ENCODE measurements at places on chromosomes 1 and 21.

DNA sequence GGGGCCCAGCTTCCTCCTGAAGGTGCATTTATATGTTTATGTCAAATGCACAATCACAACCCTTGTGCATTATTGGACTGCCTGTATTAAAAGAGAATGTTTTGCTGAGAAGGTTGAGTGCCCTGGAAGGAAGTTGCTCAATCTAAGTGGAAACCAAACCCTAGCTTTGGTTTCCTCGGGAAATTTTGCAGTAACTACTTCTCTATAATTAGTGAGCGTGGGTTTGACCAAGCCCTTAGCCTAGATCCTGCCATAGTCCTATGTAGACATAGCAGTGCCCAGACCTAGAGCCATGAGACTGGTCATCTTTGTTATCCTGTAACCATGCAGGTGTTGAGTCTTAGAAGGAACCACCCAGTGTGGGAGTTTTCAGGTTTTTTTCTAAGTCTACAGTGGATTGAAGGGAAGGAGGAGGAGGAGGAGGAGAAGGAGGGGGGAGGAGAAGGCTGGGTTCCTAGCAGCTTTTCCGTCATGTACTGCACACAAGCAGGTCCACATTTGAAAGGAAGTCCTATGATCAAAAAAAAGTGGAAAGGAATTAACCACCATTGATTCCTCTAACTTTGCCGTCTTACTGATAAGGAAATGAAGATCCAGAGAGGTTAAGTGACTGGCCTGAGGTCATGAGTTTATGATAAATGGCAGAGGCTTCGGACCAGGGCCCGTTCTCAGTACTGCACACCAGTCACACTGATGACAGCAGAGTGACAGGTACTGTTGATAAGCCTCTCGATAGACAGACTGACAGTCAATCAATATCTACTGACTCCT is 72.2 kb upstream of the LYST start:
- no peak for DNase-seq

GRCh38 chr1:177973585-177973984 is 3.7 kb upstream of the SEC16B start:
- no peak for DNase-seq

DNA sequence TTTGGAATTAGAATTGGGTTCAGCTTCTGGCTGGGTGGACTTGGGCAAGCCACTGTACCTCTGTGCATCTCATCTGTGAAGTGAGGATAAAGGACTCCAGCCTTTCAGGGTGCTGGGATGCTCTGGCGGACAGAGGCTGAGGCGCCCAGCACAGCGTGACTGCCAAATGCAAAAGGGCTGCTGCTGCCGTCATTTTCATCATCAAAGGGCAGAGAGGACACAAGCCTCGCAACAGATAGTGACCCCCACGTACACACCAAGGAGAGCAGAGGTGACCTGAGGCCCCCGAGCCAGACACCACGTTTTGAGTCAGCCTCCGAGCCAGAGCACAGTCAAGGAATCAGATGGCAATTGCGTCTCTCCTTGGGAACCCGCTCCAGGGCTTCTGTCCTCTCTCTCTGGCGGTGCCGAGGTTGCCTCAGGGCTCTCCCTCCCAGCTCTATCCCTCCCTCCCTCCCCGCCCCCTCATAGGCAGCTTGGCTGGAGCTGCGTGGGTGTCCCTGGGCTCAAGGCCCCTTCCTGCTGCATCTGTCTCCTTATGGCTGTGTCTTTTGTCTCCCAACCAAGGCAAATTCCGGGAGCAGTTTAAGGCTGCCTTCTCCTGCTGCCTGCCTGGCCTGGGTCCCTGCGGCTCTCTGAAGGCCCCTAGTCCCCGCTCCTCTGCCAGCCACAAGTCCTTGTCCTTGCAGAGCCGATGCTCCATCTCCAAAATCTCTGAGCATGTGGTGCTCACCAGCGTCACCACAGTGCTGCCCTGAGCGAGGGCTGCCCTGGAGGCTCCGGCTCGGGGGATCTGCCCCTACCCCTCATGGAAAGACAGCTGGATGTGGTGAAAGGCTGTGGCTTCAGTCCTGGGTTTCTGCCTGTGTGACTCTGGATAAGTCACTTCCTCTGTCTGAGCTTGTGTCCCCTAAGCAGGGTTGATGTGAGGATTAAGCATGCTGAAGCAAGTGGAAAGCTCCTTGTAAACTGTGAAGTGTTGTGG is 9.0 kb downstream of the HCRTR1 start:
- no peak for DNase-seq

DNA sequence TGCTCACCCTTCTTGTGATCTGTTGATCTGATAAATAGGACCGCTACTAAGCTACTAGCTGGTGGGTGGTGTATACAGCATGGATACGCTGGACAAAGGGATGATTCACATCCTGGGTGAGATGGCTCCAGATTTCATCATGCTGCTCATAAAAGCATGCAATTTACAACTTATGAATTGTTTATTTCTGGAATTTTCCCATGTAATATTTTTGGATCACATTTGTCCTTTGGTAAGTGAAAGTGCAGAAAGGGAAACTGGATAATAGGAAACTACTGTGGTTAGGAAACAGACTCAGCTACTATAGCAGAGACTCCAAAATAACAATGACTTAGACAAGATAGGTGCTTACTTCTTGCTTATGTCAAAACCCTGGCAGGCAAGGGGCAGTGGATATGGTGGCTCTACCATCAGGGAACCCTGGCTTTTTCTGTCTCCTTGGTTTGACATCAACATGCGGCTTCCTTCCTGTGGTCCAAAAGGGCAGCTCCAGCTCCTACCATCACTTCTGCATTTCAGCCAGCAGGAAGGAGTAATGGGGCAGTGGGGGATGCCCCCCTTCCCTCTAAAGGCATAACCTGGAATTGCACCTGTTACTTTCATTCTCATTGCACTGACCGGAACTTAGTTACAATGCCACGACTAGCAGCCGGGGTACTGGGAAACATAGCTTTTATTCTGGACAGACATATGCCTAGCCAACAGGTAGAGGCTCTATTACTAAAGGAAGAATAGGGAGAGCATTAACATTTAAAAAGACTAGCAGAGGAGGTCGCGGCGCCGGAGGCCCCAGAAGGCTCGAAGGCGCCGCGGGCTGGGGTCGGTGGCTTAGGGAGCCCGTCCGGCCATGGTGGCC is 13.8 kb upstream of the AK2 start:
- no peak for DNase-seq

DNA sequence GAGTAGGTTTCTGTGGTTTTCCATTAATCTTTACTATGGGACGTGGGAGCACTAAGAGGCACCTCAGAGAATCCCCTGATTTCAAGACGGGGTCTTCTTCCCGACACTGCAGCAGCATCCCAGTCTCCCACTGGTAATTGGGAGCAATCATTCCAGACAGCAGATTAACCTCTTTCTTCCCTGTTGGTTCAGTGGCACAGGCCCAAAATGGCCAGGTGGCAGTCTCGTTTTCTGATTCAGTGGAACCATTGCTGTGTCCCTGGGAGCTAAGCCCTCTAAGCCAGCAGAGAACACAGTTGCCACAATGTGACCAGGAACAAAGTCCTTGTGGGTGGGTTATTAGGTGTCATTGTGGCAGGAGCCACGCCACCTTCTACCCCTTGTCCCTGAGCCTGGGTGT is 342.1 kb downstream of the MATN1 start:
- no peak for DNase-seq

- DNase-seq: no peak
Observed at GRCh38 chr1:226293553-226293920, 15.4 kb downstream of the LIN9 start.

DNA sequence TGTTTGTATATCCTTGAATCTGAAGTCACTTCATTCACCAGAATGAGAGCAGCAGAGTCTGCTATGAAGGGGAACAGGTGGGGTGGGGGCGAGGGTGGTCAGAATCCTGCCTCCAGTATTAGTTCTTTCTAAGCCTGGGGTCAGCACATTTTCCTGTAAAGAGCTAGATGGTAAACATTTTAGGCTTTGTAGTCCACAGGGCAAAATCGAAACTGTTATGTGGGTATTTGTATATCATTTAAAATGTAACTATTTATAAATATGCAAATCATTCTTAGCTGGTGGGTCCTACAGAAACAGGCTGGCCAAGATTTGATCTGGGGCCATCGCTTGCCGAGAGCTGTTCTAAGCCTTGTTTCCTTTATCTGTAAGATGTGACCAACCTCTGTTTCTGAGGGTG is 96.0 kb downstream of the IGSF21 start:
- DNase-seq: no peak

DNA sequence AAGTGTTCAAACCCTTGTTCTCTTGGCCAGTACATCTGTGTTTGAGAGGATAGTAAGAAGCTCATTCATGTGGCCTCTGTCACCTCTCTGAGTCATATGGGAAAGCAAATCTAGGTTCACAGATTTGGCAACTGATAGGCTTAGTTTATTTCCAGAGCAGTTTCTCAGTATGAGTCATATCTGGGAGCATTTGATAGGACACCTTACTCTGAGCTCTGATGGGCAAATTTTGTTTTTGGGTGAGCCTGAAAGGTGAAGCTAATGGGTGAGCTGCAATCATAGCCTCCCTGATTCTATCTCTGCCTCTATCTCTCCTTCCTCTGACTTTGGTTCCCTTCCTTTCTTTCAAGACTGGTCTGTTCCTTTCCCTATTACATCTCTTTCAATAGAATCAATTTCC is 134.4 kb downstream of the S1PR1 start:
- no peak for DNase-seq

DNA sequence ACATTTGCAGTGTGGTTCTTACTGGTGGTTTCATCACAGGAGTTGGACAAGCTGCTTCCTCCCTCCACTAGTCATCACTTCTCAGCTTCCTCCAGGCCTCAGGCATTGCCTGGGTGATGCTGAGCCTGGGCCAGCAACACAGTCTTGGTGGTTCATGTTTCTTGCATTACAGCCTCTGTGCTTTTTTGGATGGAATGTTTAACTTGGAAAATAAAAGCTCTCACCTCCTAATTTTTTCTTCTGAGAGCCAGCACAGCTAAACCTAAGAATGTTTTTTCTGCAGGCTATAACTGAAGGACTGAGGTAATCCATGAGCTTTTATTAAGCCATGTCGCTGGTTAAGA is 66.1 kb upstream of the RHOU start:
- no peak for DNase-seq

DNA sequence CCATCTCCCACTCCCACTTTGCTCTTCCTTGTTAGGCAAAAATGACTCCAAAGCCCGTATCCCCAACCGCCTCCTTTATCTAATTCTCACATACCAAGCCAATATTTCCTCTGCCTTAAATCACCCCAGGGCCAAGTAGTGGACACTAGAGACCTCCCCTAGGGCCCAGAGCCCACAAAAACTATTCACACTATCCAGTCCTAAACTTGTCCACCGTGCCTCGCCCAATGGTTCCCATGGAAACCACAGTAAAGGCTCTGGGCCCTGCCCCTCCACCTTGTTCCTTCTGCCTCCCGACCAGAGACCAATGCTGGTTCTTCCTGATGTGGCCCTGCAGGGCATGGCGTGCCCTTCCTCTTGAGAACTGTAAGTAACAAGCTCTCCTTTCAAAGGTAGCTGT is 11.8 kb downstream of the CFAP107 start:
- DNase-seq: no peak

- DNase-seq: no peak
Observed at GRCh38 chr1:223771814-223772770, 59.8 kb downstream of the CAPN2 start.

- DNase-seq: peak; percentile 22
Observed at GRCh38 chr21:41895643-41896493, 16.7 kb upstream of the PRDM15 start.

GRCh38 chr1:225655509-225656258 is 2.8 kb upstream of the ENAH start:
- no peak for DNase-seq

DNA sequence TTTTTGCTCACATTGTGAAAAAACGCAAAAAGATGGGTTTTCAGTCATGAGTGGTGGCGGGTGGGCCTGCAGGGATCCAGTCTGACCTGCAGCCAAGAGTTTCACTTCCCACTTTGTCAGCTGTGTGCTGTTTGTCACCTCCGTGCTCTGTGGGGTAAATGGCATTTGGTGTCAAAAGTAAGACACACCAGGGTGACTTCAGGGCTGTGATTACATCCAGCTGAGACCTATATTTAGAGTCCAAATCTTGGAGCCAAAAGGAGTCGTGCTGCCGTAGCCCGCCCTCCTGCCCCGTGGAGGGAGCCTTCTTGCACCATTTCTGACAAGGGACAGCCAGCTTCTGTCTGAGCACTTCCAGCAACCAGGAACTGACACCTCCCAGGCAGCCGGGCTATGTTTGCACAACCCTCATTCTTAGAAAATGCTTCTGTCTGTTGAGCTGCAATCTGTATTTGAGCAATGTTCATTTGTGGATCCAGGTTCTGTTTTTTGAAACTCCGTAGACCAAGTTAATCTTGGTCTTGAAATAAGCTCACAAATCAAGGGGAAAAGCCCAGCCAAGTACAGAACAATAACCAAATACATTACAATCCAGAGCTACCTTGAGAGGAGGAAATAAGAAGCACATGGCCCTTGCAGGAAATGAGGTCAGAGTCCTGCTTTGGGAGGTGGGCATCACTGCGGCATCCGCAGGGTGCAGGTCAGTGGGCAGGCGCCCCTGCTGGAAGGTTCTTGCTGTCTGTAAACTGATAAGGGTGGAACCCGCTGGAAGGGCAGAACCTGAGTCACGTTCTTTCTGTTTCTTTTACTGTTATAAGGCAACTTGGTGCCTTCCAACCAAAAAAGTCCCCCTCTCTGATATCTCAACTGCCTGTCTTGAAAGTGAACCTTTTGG is 14.4 kb downstream of the ABCG1 start:
- peak; percentile 60 for DNase-seq

- DNase-seq: no peak
Observed at GRCh38 chr1:33152685-33153432, 29.0 kb downstream of the TRIM62 start.

DNA sequence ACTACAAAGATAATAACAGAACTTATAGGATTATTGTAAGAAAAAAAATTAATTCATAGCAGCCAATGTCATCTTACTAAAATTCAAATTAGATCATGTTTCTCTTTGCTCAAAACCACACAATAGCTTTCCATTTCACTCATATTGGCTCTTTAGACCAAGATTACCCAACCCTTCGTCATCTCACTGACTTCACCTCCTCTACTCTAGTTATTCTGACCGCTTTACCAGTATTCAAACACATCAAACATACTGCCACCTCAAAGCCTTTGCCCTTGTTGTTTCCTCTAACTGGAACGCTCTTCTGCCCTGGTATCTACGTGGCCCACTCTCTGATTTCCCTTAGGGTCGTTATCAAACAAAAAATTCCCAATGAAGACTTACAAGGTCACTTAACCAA is 1.7 kb downstream of the ANGPTL3 start:
- no peak for DNase-seq

DNA sequence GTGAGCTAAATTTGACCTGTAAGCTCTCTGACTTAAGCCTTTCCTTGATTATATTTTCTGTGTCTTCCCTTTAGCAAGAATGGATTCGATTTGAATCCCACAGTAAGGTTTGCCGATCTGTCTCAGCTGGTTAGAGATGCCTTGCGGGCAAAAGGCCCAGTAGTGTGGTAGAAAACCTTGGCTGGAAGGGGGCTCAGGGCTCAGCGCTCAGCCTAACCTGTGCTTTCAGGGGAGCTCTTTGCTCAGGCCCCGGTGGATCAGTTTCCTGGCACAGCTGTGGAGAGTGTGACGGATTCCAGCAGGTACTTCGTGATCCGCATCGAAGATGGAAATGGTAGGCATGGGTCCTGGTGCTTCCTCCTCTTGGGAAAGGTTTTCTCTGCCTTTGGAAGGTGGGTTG is 7.1 kb downstream of the NECAP2 start:
- DNase-seq: no peak

All from stimulated activated CD4-positive, alpha-beta T cell treated with anti-CD3 and anti-CD28 coated beads, Interleukin-15, amount 100 ng/mL, for 1 hour (primary cell).